ENCODE measurements at places on chromosomes 3 and 15. TPM values are rescaled to one million over a fixed set of nuclear protein-coding genes. Genes with fewer than 3 reads are reported as not detected.

SKOR1 gene
- 0.65 TPM for total RNA-seq

IQCF5 gene
- not detected for total RNA-seq

DNA sequence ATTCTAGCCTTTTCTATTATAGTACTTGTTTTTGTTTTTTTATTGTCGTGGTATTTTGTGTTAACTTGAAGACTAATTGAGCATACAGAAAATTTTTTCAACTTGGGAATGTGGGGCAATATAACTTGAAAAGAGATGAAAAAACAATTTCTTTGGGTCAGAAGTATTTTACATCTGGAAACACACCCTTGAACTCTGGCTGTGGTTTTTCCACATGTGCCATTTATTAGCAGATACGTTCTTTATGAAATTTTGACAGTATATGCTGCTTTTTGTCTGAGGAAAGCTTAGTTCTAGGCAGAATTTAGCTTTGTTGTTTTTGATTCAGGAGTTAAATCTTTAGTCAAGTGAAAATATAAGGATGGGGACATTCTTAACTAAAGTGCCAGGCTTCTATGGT, 44.7 kb downstream of the TCF12 start:
- DNase-seq, result no peak

DNA sequence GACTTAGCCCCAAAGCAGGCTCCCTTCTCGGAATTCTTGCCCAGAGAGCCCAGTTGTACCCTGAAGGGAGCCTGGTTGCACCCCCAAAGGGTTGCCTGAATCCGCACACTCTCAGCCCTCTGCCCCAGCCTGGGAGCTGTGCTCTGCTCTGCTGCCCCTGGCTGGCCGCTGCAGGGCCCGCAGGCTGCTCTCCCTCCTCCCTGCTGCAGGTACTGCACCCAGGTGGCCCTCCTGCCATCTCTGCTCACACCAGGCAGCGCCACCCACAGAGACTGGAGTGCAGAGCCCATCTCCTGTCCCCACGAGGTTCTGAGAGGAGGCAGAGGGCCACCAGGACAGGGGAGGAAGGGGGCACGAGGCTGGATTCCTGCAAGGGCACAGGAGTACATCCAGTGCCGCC, 134.2 kb upstream of the NSMCE3 start:
- DNase-seq, result no peak

PCOLCE2 gene
- 1.0 TPM for total RNA-seq

- DNase-seq, result no peak
Measured at GRCh38 chr15:30816430-30816829, 87.3 kb upstream of the FAN1 start.

- no peak for DNase-seq
Measured at GRCh38 chr3:160546727-160547126, 18.6 kb downstream of the KPNA4 start.

DNA sequence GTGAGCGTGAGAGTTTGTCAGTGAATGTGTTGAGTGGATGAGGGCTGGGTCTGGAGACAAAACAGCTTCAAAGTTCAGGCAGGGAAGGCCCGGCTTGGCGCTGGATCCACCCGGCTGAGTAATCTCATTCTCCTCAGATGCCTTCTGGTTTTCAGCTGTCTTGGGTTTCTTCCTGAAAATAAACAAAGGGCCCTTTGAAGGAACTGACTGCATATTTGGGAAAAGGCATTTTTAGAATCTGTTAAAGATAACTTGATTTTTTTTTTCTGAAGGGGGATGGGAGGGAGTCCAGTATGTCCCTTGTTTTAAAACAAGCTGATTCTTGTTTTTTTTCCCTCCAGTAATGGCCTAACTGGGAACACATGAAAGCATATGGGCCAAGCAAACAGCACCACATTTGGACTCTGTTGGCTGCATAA, 86.4 kb downstream of the TIGIT start:
- DNase-seq, result no peak

GRCh38 chr3:127760791-127761440, 61.4 kb downstream of the MGLL start:
- DNase-seq, result no peak

DNA sequence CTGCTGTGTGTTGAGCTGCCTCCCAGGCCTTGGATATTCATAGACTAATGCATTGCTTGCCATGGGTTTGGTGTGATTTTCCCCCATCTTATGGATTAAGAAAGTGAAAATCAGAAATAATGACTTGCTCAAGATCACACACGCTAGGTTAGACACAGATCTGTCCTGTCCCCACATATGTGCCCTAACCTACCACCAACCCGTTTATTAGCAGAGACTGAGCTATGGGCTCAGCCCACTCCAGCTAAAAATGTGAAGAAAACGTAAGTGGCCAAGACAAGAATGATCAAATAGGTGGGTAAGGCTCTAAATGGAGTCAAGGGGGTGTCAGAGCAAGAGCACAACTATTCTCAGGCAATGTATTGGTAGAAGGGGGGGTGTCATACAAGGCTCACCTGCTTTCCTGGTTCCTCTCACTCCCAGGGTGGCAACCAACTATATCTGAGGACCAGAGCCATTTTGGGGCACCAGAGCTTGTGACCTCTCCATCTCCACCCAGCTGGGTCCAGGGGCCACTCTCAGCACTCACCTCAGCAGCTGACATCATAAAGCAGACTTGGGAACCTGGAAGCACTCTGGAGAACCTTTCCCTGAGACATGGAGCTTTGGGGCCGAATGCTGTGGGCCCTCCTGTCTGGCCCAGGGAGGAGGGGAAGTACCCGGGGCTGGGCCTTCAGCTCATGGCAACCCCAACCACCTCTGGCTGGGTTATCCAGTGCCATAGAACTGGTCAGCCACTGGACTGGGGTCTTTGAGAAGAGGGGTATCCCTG, 1.4 kb downstream of the HEMK1 start:
- no peak for DNase-seq

All from type B pancreatic cell (in vitro differentiated cells).